ENCODE measurements at places on chromosomes 4 and X.

GRCh38 chr4:109559625-109559982 is 442 bp upstream of the MCUB start:
- no peak for DNase-seq

- no peak for DNase-seq
These were observed 6.9 kb downstream of the SH3TC1 start for GRCh38 chr4:8205749-8206611.

- no peak for DNase-seq
These were observed 146.2 kb downstream of the SOWAHB start for GRCh38 chr4:76751612-76752343.

- no peak for DNase-seq
These were observed 31.0 kb upstream of the SOD3 start for GRCh38 chr4:24764345-24764744.

GRCh38 chr4:86092684-86093083 is 267.2 kb downstream of the MAPK10 start:
- no peak for DNase-seq

DNA sequence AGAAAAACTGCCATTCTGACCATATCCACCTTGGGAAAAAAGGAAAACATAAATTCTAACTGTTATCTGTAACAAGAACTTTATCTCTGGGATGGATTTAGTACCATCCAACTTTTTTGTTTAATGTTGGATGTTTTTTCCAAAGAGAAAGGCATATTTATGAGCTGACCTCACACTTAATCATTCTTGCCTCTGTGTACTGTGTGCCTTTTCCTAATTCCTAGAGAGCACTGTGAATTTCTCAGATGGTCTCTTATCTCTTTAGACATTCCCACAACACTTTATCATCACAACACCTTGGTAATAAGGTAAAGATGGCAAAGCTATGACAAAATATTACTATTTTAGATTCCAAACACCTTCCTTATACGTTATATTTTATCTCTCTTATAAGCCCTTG is 126.2 kb downstream of the COL4A6 start:
- no peak for DNase-seq

GRCh38 chr4:20829617-20830357 is 129.5 kb downstream of the PACRGL start:
- no peak for DNase-seq

Data from esophagus squamous epithelium (tissue), 5 donors.